ENCODE measurements at places on chromosomes 16 and 17.
A peak's percentile ranks its signal among the peaks of the same experiment; 100 is the strongest.

GRCh38 chr16:64352246-64352645, 769.6 kb downstream of the CDH11 start:
- DNase-seq: no peak

DNA sequence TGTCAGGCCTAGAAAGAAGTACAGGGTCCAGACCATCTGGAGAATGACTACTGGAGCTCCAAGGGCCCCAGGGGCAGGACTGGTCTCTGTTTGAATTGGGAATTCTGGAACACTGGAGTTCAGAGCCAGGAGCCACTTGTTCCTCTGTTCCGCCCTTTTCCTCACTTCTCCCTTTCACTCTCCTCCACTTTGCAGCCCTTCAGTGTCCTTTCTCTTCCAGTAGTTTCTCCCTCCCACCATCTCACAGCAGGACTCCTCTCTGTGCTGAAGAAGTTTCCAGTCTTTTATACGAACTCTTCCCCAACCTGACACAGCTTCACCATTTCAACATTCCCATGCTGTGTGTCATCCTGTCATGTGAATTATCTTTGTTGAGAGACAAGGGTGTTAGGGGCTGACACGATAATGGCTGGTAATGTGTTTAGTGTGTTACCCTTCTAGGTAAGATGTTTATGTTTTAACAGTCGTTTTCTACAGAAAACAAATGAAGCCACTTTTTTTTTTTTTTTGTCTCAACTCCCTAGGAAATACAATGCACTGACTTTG, 180.3 kb upstream of the MYOCD start:
- DNase-seq: no peak

- no peak for DNase-seq
Observed at GRCh38 chr16:9331503-9331902, 240.1 kb downstream of the HAPSTR1 start.

- peak; percentile 13 for DNase-seq
Observed at GRCh38 chr16:80656711-80657150, 115.9 kb downstream of the DYNLRB2 start.

DNA sequence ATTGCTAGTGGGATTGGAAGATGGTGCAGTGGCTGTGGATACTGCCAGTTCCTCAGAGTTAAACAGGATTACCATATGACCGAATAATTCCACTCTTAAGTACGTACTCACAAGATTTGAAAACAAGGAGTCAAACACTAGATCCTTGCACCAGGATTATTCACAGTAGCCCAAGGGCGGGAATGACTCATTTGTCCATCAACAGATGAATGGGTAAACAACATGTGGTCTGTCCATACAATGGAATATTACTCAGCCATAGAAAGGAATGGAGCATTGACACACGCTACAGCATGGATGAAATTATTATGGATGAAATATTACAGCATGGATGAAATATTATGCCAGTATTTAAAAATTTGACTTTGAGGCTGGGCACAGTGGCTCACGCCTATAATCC, 9.1 kb upstream of the MAPK8IP3 start:
- DNase-seq: no peak

- peak; percentile 26 for DNase-seq
Observed at GRCh38 chr16:89906140-89907025, 12.3 kb upstream of the MC1R start.

DNA sequence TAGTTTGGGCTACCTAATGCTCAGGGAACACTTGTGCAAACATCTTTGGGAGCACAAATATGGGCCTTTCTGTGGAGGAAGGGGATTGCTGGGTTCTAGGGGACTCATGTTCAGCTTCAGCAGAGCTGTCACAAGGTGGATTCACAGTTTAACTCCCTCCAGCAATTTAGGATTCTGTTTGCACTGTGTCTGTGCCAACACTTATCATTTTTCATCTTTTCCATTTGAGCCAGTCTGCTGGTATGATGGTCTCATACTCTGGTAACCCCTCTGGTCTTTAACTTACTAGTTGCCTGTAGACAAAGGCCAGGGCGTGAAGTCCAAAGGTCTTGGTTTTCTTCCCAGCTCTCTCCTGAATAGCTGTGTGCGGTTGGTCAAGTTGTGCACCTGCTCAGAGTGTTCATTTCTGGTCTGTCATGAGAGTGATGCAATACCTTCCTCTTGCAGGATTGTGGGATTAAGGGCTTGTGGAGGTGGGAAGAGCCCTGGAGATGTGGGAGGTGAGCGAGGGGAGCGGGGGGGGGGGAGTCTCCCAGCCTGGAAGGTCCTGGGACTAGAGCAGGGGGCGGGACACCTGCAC, 152.6 kb downstream of the CMIP start:
- DNase-seq: no peak

DNA sequence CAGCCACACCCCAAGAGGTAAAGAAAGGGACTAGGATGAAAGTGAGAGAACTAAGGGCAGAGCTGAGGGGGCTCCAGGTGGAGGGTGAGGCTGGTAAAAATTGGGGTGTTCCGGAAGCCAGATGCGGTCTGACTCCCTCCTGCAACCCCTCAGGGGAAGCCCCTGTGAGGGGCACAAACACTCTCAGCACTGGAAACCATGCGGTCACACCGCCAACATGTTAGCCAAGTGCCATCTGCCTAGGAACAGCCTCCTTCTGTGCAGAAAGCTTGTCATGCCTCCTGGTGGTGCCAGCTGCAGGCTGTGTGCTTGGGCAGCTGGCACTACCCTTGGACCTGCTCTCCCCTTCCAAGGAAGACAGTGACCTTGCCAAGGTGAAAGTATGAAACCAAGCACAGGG, 83.5 kb upstream of the RPL38 start:
- no peak for DNase-seq

GRCh38 chr17:44831371-44831770, 1.3 kb upstream of the GJC1 start:
- DNase-seq: no peak

DNA sequence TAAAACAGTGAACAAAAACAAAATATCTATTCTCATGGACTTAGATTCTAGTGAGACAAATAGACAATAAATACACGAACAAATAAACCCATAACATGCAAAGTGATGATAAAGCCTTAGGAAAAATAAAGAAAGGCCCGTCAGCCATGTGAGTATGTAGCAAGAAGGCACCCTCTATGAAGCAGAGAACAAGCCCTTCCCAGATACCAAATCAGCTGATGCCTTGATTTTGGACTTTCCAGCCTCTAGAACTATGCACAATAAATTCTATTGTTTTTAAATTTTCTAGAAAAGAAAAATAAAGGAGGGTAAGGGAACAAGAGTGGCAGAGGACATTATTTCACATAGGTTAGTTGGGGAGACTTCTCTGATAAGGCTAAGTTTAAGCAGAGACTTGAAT, 40.7 kb upstream of the SMURF2 start:
- no peak for DNase-seq

GRCh38 chr16:85882181-85882810, 16.7 kb upstream of the IRF8 start:
- no peak for DNase-seq

DNA sequence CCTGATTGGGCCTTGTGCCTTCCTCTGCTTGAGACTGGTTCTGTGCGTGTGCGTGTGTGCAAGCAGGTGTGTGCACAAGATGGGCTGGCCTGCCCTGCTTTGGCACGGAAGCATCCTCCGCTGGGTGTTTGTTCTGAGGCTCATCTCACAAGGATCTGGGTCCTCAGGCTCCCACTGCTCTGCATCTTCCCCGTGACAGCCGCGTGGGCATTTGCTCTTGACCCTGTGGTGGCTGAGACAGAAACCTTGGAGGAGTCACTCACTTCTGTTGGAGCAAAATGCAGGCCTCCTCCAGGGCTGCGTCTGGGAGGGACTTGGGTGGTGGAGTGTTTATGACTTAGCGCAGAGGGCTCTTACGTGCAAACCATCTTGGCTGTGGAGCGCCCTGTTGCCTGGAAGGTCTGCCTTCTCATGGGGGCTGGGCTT, 119.2 kb downstream of the RPTOR start:
- peak; percentile 36 for DNase-seq

Measured in CD4-positive, alpha-beta T cell (primary cell).